Activated CD4-positive, alpha-beta memory T cell treated with anti-CD3 and anti-CD28 coated beads, Interleukin-2, amount 10 ng/mL, durations not matched to agents 7 days and 5 days (primary cell): ENCODE measurements at places on chromosomes 12 and 14.

- no peak for DNase-seq
These were observed 56.6 kb downstream of the SLC2A13 start for GRCh38 chr12:40049268-40049667.

DNA sequence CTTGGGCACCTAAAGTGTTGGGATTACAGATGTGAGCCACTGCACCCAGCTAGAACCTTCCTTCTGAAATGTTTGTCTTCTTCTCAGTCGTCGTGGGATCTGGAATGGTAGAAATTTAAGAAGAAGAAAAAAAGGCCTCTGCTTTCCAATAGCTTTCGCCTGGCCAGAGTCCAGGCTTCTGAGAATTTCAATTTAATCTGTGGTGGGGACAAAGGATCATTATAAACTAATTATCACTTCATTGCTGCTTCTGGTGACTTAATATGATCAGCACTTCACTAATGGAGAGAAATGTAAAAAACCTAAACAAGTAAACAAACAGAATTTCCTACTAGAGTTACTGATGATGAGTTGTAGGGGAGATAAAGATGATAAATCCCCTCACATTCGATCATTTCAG, 51.3 kb downstream of the CFAP251 start:
- DNase-seq = no peak

DNA sequence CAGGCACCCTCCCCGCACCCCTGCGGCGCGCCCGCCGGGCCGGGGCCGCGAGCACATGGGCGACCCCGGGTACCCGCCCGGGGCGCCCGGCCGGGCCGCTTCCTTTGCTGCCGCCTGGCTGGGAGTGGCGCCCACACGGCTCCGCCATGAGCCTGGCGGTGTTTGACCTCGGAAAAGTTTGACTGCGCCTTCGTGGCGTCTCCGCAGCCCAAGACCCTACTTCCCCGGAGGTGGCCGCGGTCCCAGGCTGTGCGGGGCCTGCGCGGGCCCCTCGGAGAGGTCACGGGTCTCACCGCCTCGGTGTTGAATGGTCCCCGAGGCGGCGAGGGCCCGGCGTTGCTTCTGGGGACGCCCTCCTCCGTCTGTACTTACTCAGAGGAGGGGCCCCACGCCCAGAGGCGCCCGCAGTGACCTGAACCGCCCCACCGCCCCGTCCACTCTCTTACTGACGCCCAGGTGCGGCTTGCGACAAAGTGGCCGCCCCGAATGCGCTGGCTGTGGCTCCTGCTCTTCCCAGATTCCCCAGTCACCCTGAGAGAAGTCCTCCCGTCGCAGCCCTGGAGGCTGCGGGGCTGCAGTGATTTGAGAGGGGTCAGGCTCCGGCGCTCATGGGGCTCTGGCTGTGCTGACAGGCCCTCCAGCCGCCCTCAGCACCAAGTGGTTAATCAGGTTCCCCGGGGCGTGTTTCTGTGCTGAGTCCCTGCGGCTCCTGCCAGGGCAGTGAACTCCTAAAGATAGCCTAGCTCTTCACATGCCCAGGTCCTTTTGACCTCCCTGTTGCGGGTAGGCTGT, 5.8 kb downstream of the KMT5A start:
- peak; percentile 40 for DNase-seq

GRCh38 chr12:132486576-132486975, 3.4 kb upstream of the FBRSL1 start:
- DNase-seq = no peak

- DNase-seq = no peak
These were observed 13.0 kb downstream of the ATG14 start for GRCh38 chr14:55398679-55399078.

DNA sequence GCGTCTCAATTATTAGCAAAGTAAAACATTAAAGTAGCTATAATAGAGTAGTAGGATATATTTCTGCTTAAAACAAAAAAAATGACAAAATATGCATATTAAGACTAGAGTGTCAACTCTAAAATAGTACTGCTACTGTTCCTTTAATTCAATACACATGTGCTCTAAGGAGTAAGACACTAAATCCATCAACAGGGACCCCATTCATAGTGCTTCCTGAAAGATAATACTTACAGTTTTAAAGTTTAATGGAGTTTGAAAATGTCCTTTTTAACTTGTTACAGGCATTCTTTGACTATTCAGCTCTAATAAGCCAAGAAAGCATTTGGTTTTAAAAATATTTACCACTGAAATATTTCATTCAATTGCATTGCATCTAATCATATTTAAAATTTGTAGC, 145.2 kb downstream of the ADAMTS20 start:
- DNase-seq = no peak

- peak; percentile 94 for DNase-seq
These were observed 487 bp downstream of the TINF2 start for GRCh38 chr14:24241829-24242443.

- DNase-seq = no peak
These were observed 228.7 kb upstream of the SFSWAP start for GRCh38 chr12:131482199-131482598.

DNA sequence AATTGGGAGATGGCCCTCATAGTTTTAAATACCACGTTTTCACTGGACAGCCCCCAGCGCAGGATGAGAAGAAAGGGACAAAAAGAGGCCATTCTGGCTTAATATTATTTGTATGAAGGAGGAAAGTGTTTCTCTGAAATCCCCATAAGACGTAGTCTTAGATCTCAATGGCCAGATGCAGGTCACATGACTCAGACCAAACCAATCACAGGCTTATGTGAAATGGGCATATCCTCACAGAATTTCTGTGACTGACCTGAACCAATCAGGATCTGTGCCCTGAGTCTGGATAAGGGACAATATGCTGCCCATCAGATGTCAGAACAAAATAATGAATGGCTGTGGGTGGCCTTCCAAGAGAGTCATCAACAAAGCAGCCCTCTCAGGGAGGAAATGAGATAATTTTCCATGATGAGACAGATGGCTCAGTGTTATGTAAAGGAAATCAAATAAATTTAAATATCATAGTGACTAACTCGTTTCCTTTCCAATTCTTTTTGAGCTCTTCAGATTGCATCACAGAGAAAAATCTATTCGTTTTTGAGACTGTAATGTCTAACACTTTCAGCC, 1009.5 kb upstream of the TMEM132C start:
- DNase-seq = no peak

- DNase-seq = no peak
These were observed 1.3 kb downstream of the MRPS35 start for GRCh38 chr12:27711967-27712366.
